ENCODE measurements at places on chromosomes 2 and 18.

DNA sequence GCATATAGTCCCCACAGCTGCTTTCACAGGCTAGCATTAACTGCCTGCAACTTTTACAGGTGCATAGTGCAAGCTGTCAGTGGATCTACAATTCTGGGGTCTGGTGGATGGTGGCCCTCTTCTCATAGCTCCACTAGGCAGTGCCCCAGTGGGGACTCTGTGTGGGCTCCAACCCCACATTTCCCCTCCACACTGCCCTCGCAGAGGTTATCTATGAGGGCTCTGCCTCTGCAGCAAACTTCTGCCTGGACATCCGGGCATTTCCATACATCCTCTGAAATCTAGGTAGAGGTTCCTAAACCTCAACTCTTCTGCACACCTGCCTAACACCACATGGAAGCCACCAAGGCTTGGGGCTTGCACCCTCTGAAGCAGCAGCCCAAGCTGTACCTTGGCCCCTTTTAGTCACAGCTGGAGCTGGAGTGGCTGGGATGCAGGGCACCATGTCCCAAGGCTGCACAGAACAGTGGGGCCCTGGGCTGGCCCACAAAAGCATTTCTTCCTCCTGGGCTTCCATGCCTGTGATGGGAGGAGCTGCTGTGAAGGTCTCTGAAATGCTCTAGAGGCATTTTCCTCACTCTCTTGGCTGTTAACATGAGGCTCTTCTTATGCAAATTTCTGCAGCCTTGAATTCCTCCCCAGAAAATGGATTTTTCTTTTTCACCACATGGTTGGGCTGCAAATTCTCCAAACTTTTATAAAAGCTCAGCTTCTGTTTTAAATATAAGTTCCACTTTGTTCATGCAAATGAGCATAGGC lies 59.3 kb downstream of the KDM3A start:
- no peak for DNase-seq

GRCh38 chr2:48449073-48449840 lies 80.7 kb upstream of the STON1 start:
- peak; percentile 8 for DNase-seq

DNA sequence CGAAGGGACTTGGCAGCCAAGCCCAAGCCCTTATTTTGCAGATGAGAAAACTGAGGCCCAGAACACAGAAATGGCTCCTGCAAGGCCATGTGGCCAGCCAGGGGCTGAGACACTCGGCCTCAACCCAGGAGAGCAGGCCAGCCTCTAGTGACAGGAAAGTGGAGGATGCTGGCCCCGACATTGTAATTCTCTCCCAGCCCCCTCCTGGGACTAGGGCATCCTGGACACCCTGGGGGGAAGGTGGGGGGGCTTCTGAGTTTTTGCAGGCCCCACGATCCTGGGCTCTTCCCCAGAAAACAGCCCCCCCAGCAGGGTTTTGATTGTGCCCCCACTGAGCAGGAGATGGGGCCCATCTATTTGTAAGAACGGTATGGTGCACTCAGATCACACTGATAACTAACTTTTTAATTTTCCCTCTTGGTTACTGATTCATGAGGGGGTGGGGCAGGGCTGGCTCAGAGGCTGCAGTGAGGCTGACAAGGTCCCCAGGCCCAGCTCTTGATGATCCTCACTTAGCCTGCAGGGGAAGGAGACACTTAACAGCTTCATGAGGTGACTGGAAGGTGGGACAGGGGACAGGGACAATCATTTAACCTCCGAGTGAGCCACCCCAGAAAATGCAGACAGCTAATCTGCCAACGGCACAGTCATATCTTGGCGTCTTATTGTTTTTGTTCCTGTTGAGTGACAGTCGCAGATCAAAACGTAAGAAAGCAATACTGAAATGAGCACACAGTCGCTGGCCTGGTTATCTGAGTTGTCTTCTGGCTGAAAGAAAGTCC lies 18.9 kb downstream of the SMAD7 start:
- DNase-seq = peak; percentile 45

- DNase-seq = peak; percentile 100
Measured at GRCh38 chr2:40434731-40435271, 17.1 kb downstream of the SLC8A1 start.

- DNase-seq = no peak
Measured at GRCh38 chr18:14941256-14941655, 193.3 kb downstream of the ANKRD30B start.

DNA sequence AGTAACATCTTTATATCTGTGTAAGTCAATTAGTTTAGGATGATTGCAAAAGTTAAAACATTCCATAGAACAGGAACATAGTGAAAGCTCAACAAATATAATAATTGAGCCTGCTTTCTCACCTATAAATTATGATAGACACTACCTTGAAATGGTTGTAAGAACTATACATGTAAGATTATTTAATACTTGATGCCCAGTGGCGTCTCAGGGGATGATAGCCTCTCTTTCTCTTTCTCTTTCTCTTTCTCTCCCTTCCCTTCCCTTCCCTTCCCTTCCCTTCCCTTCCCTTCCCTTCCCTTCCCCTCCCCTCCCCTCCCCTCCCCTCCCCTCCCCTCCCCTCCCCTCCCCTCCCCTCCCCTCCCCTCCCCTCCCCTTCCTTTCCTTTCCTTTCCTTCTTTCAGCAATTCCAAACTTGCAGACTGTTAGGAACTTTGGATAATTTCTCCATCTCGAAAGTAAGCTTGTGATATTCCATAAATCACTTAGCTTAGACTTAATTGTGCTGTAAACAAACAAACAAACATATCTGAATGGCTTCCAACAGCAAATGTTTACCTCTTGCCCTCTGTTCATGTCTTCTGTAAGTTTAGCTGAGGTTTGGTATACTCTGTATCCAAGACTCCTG lies 1102.7 kb downstream of the TSN start:
- no peak for DNase-seq

DNA sequence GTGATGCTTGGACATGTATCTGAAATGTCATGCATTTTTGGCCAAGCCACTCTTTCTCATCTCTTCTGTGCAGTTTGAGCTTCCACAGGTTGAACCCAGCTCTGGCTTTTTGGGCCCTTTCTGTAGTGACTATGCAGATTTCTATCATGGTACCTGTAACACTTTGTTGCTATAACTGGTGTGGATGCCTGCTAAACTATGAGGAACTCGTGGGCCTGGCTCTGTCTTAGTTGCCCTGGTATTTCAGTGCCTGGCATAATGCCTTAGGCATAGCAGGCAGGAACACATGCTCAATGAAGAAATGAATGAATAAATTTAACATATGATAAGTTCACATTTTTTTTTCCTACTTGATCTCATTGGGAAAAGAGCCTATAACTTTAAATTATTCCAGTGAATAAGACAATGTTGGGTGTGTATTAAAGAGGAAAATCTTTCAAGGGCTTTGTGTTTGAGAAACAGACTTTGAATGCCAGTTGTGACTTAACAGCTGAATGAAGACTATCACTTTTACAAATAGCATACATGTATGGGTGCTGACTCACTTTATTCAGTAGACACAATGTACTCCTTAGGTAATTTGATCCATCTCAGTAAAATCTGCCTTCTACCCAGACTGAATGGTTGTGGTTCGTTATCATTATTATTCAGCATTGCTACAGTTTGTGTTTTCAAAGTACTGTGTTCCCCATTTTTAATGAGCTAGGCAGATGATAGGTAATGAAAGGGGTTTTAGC lies 86.4 kb upstream of the MAP4K3 start:
- peak; percentile 93 for DNase-seq

DNA sequence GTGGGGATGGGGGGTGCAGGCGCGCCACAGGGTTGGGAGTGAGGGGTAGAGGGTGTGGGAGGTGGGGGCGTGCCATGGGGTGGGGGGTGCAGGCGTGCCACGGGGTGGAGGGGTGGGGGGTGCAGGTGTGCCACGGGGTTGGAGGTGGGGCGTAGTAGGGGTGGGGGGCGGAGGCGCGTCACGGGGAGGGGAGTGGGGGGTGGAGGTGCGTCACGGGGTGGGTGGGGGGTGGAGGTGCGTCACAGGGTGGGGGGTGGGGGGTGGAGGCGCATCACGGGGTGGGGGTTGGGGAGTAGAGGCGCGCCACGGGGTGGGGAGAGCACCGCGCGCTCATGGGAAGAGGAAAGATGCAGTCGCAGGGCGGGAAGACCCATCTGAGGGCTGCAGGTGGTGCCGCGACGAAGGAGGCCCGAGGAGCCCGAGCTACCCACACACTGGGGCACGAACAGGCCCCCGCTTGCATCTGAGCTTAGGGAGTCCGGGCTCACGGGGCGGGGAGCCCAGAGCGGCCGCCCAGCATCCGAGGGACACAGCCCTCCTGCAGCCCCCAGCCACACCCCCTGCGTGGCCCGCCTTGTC lies 37.5 kb downstream of the SNED1 start:
- DNase-seq = no peak

DNA sequence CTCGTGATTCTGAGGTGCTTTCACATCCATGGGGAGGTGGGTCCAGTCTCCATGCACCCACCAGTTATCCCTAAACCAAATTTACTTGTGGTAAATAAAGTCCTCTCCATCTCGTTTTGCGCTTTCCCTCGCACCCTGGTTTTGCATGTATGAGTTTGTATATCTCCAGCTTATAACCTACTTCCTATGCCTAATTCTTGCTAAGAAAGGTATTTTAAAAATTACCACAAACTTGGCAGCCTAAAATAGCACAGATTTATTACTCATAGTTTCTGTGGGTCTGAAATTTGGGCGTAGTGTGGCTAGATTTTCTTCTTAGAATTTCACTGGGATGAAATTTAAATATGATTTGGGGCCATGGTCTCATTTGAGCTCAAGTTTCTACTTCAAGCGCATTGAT lies 511.5 kb downstream of the NYAP2 start:
- DNase-seq = no peak

DNA sequence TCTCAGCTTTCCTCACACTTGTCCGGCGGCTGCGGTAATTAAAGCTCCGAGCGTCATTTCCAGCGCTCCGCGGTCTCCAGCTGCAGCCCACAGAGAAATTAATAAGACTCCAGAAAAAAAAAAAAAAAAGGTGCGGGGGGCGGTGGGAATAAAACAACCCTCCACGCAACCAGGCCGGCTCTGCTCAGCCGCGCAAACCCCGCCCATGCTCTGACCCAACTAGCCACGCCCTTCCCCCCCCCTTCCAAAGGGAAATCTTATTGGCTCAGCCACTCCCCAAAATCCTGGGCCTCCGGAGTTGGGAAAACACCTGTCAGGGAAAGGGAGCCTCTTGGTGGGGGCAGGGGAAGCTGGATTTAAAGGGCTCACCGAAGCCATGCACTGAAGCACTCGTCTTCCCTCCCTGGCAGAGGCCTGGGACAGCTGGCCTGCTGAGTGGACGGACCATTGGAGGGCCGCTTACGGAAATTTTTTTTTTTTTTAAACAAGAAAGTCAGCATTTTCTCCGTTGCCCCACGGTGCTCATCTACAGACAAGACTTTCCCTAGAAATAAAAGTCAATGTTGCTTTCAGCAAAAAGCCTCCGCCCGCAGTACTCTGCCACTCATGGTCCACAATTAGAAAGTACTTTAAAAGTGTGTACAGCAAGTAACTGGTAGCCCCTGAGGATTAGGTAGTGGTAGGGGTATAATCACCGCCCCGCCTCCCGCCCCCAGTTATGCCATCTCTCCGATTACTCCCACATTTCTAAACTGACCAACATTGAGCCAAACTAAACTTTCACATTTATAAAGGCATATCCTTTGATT lies 674 bp upstream of the ERBB4 start:
- peak; percentile 13 for DNase-seq

DNA sequence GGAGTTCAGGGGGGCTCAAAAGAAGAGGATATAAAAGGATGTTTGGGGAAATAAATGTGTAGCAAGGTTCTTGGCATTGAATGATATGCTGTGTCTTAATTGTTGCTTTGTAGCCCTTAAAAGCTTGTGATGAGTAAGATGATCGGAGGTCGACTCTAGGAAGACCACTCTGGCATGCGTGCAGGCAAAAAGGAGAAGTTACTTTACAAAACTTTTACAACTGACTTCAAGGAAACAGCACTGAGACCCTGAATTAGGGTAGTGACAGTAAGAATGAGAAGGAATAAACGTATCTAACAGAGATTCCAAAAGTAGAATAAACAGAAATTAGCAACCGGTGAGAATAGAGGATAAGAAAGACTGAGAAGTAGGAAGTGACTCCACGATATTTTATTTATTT lies 228.7 kb upstream of the TANK start:
- DNase-seq = no peak

DNA sequence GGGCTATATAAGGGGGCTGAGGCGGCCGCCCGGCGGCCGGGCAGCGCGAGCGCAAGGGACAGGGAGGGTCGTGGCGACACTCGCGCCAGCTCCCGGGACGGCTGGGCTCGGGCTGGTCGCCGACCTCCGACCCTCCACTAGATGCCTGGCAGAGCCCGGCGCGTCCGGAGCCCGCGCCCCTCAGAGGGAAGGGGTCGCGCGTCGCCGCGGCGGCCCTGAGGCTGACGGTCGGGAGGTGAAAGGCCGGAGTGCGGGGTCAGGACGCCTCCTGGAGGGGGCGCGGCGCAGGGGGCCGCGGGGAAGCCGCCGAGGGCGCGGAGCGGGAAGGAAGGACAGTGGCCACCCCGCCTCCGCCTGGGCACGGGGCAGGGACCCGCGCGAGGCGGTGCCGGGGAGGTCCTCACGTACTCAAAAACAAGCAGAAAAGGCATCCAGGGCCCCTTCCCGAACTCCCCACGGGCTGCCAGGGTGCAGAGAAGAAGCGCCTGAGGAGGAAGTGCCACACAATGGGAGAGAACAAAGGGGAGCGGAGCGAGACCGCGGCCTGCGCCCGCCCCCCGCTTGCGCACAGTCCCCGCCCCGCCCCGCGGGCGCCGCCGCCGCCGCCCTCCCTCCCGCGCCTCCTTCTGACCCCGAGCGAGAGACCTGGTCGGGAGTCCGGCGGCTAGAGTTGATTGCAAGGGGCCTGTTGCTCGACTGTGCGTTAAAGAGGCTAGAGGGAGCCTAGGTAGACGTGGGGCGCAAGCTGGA lies 776 bp upstream of the KLF7 start:
- DNase-seq = peak; percentile 91

- DNase-seq = peak; percentile 61
Measured at GRCh38 chr18:2441544-2441943, 129.8 kb downstream of the METTL4 start.

DNA sequence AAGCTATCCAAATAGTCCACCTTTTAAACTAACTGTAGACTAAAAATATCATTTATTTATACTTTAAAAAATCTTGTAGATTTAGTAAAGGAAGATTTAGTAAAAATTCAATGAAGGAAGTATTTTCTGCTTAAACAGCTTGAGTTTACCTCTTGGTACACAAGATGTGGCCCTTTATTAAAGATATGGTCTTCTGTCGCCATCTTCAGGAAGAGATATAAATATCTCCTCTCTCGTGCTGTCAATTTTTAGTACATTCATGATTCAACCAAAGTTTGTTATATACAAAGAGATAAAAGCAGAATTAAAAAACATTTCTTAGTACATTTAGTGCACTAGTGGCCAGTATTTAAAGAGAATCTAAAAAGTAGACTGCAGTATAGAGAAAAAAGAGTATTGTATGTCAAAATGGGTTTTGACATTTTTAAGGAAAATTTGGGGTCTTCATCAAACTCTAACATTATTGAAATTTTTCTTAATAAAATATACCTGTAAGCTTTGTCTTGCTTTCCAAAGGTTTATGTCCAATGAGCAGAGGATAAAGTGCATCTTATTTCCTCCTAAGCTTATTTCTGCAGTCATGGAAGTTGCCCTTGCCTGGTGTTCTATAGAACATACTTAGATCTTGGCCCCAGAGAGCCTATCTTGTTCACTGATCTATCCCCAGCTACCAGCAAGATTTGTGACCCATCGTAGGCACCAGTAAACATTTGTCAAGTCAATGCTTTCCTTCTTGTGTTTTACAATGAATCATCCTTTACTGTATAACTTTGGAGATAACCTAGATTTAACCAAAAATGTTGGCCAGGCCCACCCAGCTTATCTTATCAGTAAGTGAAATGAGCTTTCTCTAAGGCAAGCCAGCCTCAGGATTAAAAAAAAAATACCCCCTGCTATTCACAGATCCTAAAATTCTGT lies 18.5 kb upstream of the EML6 start:
- peak; percentile 76 for DNase-seq
